ENCODE measurements at places on chromosomes 4 and X. TPM values are rescaled to one million over a fixed set of nuclear protein-coding genes. Genes with fewer than 3 reads are reported as not detected.

BST1 gene
- 11.6 TPM for total RNA-seq

SMIM10 gene
- 2.3 TPM for total RNA-seq

NEUROG2 gene
- not detected for total RNA-seq

BGN gene
- total RNA-seq, result 188 TPM

ATP8A1 gene
- 71.6 TPM for total RNA-seq

UGT2B15 gene
- total RNA-seq, result 0.14 TPM

TMPRSS11D gene
- not detected for total RNA-seq

CAPN6 gene
- total RNA-seq, result 0.20 TPM

PLAC1 gene
- not detected for total RNA-seq

ELK1 gene
- 26.1 TPM for total RNA-seq

EIF4E gene
- total RNA-seq, result 59.6 TPM

HSFX4 gene
- not detected for total RNA-seq

PSAPL1 gene
- total RNA-seq, result not detected

- DNase-seq, result no peak
- H3K27ac ChIP-seq, result peak overlapping the region; percentile 98
- H3K36me3 ChIP-seq, result no peaks in the 10 kb centered on the region
- H3K4me1 ChIP-seq, result peaks cover 17% of the 10 kb centered on the region
- H3K4me3 ChIP-seq, result no peak overlapping the region
These were observed 1.0 kb upstream of the IL13RA1 start for GRCh38 chrX:118726396-118726795.

DNA sequence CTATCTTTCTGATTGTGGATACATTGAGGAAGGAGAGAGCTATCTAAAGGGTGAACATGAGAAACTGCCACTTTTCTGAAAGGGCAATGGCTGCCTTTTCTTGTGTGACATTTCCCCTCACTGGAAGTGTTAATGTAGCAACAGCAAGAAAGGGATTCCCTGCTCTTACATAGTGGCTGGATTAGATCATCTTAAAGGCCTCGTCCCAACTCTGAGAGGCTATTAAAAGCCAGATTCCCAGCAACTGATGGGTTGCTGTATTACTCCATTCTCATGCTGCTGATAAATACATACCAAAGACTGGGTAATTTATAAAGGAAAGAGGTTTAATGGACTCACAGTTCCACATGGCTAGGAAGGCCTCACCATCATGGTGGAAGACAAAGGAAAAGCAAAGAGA, 33.7 kb upstream of the ADH7 start:
- no peak overlapping the region for H3K27ac ChIP-seq
- H3K36me3 ChIP-seq, result no peaks in the 10 kb centered on the region
- no peaks in the 10 kb centered on the region for H3K4me1 ChIP-seq
- no peaks in the 10 kb centered on the region for H3K27me3 ChIP-seq

- DNase-seq, result no peak
- no peak overlapping the region for H3K27ac ChIP-seq
- no peaks in the 10 kb centered on the region for H3K27me3 ChIP-seq
- no peaks in the 10 kb centered on the region for H3K4me1 ChIP-seq
- no peaks in the 10 kb centered on the region for H3K36me3 ChIP-seq
These were observed 28.3 kb downstream of the CYTL1 start for GRCh38 chr4:4990857-4991540.

GRCh38 chr4:73684097-73684496, 56.3 kb upstream of the CXCL8 start:
- H3K4me3 ChIP-seq, result no peak overlapping the region
- H3K27ac ChIP-seq, result no peak overlapping the region
- no peaks in the 10 kb centered on the region for H3K27me3 ChIP-seq
- DNase-seq, result no peak
- H3K36me3 ChIP-seq, result no peaks in the 10 kb centered on the region

- DNase-seq, result no peak
- H3K4me1 ChIP-seq, result no peaks in the 10 kb centered on the region
- H3K27ac ChIP-seq, result no peak overlapping the region
- no peaks in the 10 kb centered on the region for H3K36me3 ChIP-seq
- no peak overlapping the region for H3K4me3 ChIP-seq
These were observed 158.6 kb downstream of the STPG2 start for GRCh38 chr4:97984545-97985131.

GRCh38 chr4:1240721-1241465, 8.0 kb downstream of the CTBP1 start:
- peaks cover 47% of the 10 kb centered on the region for H3K4me1 ChIP-seq
- H3K36me3 ChIP-seq, result peaks cover 11% of the 10 kb centered on the region
- no peaks in the 10 kb centered on the region for H3K27me3 ChIP-seq
- H3K27ac ChIP-seq, result no peak overlapping the region
- H3K4me3 ChIP-seq, result no peak overlapping the region
- peak; percentile 64 for DNase-seq

- no peaks in the 10 kb centered on the region for H3K27me3 ChIP-seq
- H3K4me3 ChIP-seq, result no peak overlapping the region
- H3K4me1 ChIP-seq, result peaks cover 9% of the 10 kb centered on the region
- H3K27ac ChIP-seq, result no peak overlapping the region
- no peak for DNase-seq
These were observed 349.9 kb upstream of the KLF3 start for GRCh38 chr4:38313999-38314561.

DNA sequence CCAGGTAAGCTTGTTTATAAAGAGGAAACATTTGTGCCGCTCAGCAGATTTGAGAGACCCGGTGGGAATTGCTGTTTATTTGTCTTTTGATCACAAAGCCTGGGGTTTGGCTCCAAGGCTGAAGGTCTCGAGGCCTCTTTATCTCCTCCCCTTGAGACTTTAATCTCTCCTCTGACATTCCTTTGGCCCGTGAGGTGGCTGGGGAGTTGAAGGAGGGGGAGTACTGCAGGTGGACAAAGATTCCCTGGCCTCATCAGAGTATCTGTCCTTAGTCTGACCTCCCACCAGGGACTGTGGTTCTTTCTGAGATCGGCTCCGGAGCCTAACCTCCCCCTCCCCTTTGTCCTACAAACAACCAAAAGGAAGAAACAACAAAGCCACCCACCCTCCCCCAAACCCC, 216.5 kb downstream of the MID1IP1 start:
- H3K27me3 ChIP-seq, result no peaks in the 10 kb centered on the region
- no peak overlapping the region for H3K4me3 ChIP-seq
- H3K36me3 ChIP-seq, result no peaks in the 10 kb centered on the region

GRCh38 chr4:76210452-76210851, 3.2 kb downstream of the SCARB2 start:
- no peaks in the 10 kb centered on the region for H3K36me3 ChIP-seq
- no peak overlapping the region for H3K4me3 ChIP-seq
- no peaks in the 10 kb centered on the region for H3K27me3 ChIP-seq
- peaks cover 72% of the 10 kb centered on the region for H3K4me1 ChIP-seq

- H3K36me3 ChIP-seq, result no peaks in the 10 kb centered on the region
- no peaks in the 10 kb centered on the region for H3K4me1 ChIP-seq
These were observed 2614.2 kb downstream of the PCDH7 start for GRCh38 chr4:33334416-33334815.

DNA sequence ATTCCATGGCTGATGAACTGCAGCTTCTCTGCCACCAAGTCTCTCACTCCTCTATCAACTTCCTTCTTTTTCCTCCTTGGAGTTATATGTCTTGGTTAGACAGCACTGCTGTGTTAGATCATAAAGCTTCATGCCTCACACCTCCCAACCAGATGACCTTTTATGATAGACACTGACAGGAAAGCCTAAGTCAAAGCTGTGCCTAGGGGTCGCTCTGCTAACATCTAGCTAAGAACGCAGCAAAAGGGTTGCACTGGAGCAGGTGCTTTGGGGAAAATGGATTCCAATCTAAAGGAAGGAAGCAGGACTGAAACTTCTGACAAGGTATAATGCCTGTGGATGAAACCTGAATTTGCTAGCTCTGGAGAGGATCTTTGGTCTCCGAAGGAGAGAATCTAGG, 509.7 kb downstream of the SMARCA1 start:
- no peak overlapping the region for H3K27ac ChIP-seq
- H3K36me3 ChIP-seq, result no peaks in the 10 kb centered on the region
- DNase-seq, result no peak
- no peaks in the 10 kb centered on the region for H3K4me1 ChIP-seq

DNA sequence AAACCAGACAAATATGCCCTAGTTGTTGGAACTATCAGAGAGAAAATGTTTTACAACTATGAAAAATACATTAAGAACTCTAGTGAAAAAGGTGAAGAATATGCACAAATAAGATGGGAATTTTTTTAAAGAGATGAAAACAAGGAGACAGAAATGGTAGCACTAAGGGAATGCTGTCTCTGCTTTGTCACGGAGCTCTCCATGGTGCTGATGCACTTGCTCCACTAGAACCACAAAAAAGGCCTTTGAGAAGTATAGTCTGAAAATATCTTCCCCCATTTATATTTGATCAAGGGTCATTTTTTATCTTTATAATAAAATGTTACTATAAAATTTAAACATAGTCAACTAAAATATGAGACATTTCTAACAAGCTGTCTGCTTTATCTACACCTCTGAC, 1655.5 kb upstream of the AGA start:
- no peaks in the 10 kb centered on the region for H3K27me3 ChIP-seq
- H3K27ac ChIP-seq, result no peak overlapping the region
- H3K4me1 ChIP-seq, result no peaks in the 10 kb centered on the region
- no peak for DNase-seq
- H3K4me3 ChIP-seq, result no peak overlapping the region

- no peaks in the 10 kb centered on the region for H3K4me1 ChIP-seq
- no peaks in the 10 kb centered on the region for H3K36me3 ChIP-seq
- no peak overlapping the region for H3K27ac ChIP-seq
These were observed 421.9 kb upstream of the TENM3 start for GRCh38 chr4:181821039-181822004.

DNA sequence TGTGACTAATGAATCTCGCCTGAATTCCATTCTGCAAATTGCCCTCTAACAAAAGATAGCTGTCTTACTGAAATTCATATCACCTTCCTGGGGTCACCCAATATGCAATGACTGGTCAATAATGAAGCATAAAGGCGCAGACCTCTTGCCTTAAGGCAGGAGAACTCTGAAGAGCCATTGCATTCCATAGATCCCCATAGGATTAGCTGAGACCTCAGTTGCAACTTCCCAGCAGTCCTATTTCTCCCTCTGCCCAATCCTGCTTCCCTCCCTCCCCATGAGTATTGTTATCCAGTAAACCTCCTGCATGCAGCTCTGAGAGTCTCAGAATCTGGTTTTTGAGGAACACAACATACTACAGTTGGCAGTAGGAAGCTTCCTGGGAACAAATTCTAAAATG, 396.5 kb downstream of the DCAF12L2 start:
- DNase-seq, result no peak
- H3K36me3 ChIP-seq, result no peaks in the 10 kb centered on the region
- H3K4me1 ChIP-seq, result no peaks in the 10 kb centered on the region
- no peaks in the 10 kb centered on the region for H3K27me3 ChIP-seq
- no peak overlapping the region for H3K27ac ChIP-seq

- H3K27me3 ChIP-seq, result no peaks in the 10 kb centered on the region
- no peak overlapping the region for H3K4me3 ChIP-seq
- H3K36me3 ChIP-seq, result no peaks in the 10 kb centered on the region
- DNase-seq, result peak; percentile 31
- peak overlapping the region; percentile 38 for H3K27ac ChIP-seq
- peaks cover 27% of the 10 kb centered on the region for H3K4me1 ChIP-seq
These were observed 32.0 kb downstream of the ELF2 start for GRCh38 chr4:139144911-139145551.

DNA sequence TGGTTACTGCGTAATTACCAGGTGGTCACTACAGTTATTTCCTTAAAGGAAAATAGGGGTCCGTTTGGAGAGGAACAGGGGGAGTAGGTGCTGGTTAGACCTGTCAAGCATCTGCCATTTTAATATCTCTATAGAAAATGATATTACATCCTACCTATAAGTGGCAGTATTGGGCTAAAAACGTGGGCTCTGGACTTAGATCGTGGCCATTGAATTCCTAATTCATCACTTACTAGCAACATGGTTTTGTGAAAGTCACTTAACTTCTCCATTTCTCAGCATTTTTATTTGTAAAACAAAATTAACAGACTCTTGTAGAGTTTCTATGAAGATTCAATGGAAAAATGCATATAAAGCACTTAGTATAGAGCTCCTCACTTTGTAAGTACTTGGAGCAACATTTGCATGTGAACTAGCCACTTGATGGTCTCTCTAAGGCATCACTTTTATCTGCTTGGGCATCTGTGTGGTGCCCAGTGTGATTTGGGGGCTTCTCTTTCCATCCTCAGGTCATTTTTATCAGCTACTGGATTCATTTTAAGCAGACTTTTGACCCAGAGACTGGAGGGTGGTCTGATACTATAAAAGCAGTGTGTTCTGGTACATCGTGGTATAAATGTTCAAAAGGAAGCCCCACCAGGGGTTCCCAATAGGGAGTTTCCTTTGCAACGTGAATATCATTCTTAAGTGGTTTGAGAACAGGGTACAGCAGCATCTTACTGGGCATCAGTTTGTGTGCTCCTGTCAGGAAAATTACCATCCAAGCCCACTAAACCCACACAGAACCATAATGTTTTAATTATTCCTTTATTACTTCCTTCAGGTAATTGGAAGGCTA, 42.7 kb upstream of the RASSF6 start:
- no peak overlapping the region for H3K27ac ChIP-seq
- DNase-seq, result no peak
- H3K4me1 ChIP-seq, result no peaks in the 10 kb centered on the region
- no peaks in the 10 kb centered on the region for H3K36me3 ChIP-seq

GRCh38 chrX:78123190-78123589, 16.3 kb downstream of the TAF9B start:
- no peak overlapping the region for H3K4me3 ChIP-seq
- H3K27me3 ChIP-seq, result no peaks in the 10 kb centered on the region
- no peak for DNase-seq
- no peak overlapping the region for H3K27ac ChIP-seq
- no peaks in the 10 kb centered on the region for H3K4me1 ChIP-seq

DNA sequence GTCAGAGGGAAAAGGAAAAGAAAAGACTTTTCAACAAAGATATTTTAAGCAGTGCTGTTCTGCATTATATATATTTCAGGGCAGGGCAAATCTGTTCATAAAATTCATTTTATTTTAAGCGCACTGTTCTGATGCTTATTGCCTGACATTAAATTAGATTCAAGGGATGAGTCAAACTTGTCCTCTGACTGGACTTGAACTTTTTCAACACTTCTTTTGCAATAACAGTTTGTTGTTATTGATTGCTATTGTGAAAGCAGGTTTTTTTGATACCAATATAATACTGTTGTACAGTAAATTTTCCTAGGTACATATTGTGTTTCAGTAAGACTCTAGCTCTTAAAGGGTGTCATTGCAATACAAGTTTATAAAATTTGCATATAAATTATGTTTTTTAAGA, 481.3 kb downstream of the NAF1 start:
- no peaks in the 10 kb centered on the region for H3K36me3 ChIP-seq
- no peak overlapping the region for H3K4me3 ChIP-seq
- H3K4me1 ChIP-seq, result no peaks in the 10 kb centered on the region
- H3K27ac ChIP-seq, result no peak overlapping the region
- H3K27me3 ChIP-seq, result no peaks in the 10 kb centered on the region

Data from upper lobe of left lung (tissue), 6 donors.